Fibroblast of villous mesenchyme (primary cell): ENCODE measurements at places on chromosomes 3 and 15. TPM values are rescaled to one million over a fixed set of nuclear protein-coding genes. Genes with fewer than 3 reads are reported as not detected.

GRCh38 chr3:148367756-148368155, 329.9 kb upstream of the AGTR1 start:
- DNase-seq = peak; percentile 14

Gene C3orf85
- not detected in 2 replicates for total RNA-seq

- no peak for DNase-seq
Measured at GRCh38 chr15:58110999-58111717, 27.0 kb upstream of the AQP9 start.

DNA sequence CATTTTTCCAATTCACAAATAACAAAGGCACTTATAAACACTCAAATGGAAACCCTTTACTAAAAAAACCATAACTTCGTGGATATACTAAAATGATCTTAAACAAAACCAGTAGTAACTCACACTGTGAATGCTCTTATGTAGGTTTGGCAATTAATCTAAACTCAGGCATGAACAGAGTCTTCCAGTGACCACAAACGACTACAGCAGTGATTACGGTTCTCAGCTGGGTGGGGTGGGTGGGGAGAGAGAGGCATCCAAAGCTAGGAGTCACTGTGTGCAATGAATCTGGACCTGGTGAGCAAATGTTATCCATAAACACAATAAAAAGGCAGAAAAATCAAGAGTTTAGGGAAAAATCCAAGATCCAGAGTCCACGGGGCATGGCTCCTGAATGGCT, 21.3 kb downstream of the SLC12A8 start:
- DNase-seq = peak; percentile 27

GRCh38 chr3:192307631-192308030, 419.7 kb downstream of the FGF12 start:
- no peak for DNase-seq

DNA sequence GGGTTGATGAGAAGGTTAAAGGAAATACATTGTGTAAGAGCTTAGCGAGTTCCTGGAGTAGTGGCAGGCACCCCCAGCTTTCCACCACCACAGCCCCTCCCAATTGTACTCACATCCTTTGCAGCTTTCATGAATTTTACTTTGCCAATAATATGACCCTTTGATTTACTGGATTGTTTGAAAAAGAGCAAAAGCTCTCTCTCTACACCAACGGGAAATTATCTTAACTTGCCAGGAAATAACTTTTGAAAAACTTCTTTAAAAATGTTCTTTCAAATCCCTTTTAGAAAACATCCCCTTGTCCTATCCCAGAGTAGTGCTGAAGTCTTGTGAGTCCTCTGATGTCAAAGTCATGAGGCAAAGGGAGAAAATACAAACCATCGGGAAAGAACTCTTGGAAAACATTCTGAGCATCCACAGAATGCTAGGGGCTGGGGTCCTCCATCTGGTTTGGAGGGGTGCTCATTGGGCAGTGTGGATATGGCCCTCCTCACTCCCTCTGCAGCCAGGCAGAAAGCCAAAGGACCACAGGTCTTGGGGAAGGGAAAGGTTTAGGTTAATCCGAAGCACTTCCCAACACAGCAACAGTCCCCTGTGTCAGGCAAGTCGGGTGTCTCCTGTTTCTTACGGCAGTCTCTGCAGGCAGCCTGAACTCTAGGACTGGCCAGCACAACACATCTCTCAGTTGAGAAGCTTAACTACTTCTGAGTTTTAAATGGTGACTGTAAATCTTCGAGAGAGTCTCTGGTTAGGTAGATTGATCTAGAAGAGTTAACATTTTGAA, 36.5 kb downstream of the BOC start:
- DNase-seq = peak; percentile 30

Gene NOX5
- 0.43 and 0.64 TPM in 2 replicates for total RNA-seq

- no peak for DNase-seq
Measured at GRCh38 chr3:118932822-118933558, 101.7 kb downstream of the IGSF11 start.

DNA sequence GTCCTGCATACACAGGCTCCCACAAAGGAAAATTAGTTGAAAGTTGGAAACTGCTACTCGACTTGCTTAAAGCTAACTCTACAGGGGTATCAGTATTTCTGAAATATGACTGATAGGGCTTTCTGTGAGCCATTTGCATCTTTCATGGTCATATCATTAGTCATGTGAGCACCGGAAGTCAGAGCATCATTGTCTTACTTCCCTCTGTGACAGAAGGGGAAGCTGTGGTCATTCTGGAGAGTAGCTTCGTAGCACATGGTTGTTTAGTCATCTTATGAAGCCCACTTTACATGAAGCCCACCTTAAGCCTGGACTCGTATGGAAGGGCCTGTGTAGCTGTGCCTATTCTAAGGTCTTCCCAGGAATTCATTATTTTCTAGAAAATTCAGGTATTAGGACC, 69.0 kb downstream of the COL6A5 start:
- no peak for DNase-seq

Gene CLDN18
- not detected in 2 replicates for total RNA-seq

Gene C3orf22
- total RNA-seq = not detected in 2 replicates

- no peak for DNase-seq
Measured at GRCh38 chr3:81013360-81013759, 748.1 kb downstream of the GBE1 start.

- DNase-seq = peak; percentile 66
Measured at GRCh38 chr15:37873336-37873735, 61.1 kb upstream of the TMCO5A start.

Gene POLQ
- 6.4 and 6.9 TPM in 2 replicates for total RNA-seq

- DNase-seq = no peak
Measured at GRCh38 chr3:195801251-195802183, 10.2 kb downstream of the MUC4 start.

Gene KNG1
- not detected in 2 replicates for total RNA-seq

DNA sequence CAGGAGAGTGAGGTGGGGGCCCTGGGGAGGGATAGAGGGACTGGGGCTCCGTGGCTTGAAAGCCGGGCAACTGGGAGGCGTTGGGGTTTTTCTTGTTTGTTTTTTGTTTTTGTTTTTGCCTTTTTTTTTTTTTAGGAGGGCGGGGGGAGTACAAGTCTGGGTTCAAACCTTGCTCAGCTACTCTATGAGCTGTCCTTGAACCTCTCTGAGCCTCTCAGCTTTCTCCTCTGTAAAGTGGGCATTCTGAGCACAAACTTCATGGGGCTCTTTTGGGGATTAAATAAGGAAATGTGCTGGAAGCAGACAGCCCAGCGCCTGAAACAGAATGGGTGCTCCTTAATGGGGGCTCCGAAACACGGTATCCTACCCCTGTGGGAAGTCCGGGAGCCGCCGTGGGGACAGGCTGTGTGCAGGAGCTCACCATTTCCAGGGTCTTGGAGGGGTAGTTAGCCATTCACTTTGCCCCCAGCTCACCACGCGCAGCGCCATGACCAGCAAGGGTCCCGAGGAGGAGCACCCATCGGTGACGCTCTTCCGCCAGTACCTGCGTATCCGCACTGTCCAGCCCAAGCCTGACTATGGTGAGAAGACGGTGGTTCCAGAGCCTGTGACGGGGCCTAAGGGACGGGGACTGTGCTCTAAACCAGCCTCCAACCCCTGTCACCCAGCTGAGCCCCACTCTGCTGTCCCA, 388 bp downstream of the ACY1 start:
- DNase-seq = no peak

- DNase-seq = no peak
Measured at GRCh38 chr15:81754078-81754477, 291.7 kb downstream of the MEX3B start.

Gene PARP15
- under 0.01 TPM in 2 replicates for total RNA-seq

Gene THRB
- total RNA-seq = 5.2 and 13.4 TPM in 2 replicates

- no peak for DNase-seq
Measured at GRCh38 chr15:68635141-68635540, 56.3 kb downstream of the CORO2B start.

DNA sequence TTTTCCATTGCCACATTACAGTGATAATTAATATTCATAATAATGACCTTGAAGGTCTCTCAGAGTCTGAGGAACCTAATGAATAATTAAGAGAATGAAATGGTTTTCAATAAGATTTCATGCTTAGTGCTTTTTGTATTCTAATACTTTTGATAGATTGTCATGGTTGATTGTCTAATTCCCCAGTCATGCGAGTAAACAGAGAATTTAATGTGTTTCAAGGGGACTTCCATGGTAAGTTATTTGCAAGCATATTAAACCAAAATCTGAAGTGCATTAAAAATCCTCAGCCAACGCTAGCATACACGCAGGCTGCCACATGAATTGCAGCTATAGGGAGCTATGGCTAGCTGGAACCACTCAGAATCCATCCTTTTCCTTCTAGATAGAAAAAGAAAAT, 18.9 kb upstream of the ANO10 start:
- no peak for DNase-seq

Gene ASB14
- total RNA-seq = not detected in 2 replicates

GRCh38 chr3:124158168-124158881, 166.4 kb upstream of the ROPN1 start:
- no peak for DNase-seq

DNA sequence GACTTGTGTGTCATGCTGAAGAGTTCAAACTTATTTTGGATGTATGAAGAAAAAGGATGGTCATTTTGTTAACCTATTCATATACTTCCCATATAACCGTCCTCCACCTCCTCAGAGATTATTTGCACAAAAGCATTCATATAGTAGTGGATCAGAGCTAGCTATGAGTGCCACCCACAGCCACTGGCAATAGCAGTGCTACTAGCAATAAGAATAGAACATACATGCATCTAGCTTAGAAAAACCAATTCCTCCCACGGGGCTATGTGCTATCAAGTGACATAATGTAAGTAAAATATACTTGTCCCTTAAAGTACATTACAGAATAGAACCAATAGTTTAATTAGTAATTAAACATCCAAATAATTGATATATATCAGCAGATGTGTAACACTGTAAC, 10.3 kb upstream of the ZBED2 start:
- no peak for DNase-seq

- peak; percentile 42 for DNase-seq
Measured at GRCh38 chr15:50321680-50322210, 33.3 kb downstream of the GABPB1 start.

- peak; percentile 65 for DNase-seq
Measured at GRCh38 chr15:65660927-65661326, 39.2 kb downstream of the SLC24A1 start.

DNA sequence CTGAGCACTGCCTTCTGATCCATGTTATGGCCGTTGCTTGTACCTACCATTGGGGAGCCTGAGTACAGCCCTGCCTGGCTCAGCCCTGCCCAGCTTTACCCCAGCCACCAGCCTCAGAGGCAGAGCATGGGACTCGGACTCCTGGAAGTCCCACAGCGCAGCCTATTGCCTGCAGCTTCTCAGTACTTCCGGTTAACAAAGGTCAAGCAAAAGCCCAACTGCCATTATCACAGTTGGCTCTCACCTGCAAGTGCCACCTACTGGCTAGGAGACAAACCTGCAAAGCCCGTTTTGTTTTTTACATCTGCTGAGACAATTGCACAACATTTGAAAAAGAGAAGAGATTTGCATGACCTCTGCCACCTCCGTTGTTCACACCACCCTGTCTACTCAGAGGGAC, 1081.7 kb downstream of the NAALADL2 start:
- no peak for DNase-seq

Gene ATP13A4
- not detected in 2 replicates for total RNA-seq

- DNase-seq = peak; percentile 15
Measured at GRCh38 chr3:52820736-52821135, 9.7 kb downstream of the ITIH4 start.

- no peak for DNase-seq
Measured at GRCh38 chr15:32735989-32736700, 18.3 kb downstream of the GREM1 start.

DNA sequence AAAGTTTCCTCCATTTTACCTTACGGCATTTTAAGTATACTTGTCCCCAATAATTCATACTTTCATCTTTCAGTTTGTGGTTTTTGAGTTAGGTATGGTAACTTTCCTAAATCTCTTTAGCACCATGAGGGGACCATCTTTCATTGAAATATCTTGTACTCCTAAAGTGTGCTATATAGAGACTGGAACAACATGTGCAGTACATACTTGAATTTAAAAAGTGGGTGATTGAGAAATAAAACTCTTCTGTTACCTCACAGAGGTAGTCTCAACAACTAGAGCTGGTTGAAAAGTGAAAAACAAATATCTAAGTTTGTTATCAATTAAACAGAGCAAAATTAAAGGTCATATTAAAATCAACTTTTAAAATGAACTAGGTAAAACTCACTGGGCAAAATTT, 423.1 kb downstream of the ROBO2 start:
- no peak for DNase-seq

DNA sequence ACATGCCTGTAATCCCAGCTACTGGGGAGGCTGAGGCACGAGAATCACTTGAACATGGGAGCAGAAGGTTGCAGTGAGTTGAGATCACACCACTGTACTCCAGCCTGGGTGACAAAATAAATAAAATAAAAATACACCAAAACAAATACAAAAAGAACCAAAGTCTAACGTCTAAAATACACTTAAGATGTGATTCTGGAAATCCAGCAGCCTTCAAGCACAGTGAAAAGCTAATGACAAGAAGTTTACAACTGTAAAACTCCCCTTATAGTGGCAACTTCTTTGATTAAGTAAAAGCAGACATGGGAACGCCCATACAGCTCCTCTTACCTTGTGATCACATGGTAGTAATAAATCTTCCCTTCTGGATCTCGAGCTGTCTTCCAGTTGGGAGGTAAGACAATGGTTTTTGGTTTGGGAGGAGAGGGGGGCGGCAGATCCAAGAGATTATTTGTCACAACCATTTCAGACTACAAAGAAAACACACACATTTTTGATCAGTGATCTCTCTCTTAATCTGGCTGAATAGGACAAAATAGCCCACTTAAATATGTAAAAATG, 62.8 kb downstream of the NBEAL2 start:
- no peak for DNase-seq

DNA sequence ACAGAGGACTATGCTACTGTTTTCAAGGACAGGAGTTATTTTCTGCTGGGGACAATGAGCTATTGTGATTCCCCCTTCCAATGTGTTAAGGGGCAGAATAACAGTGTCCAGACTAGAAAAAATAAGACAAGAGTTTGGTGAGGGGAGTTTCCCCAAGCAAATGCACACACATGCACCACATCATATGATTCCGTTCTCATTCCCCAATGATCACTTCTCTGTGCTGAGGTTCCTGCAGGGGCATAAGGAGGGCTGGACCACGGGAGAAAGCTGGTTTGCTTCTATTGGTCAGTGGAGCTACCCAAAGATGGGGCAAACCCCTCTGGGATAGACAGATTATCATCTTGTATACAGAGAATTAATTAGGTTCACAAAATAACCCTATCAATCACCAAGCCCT, 80.6 kb downstream of the RBPMS2 start:
- no peak for DNase-seq
